ENCODE measurements at places on chromosomes 11 and 22. TPM values are rescaled to one million over a fixed set of nuclear protein-coding genes. Genes with fewer than 3 reads are reported as not detected.

The GRAMD1B gene
- 0.94 TPM for total RNA-seq

The ANO1 gene
- 0.43 TPM for total RNA-seq

The C11orf97 gene
- not detected for total RNA-seq

The RASD2 gene
- total RNA-seq, result under 0.01 TPM

The PTPN5 gene
- total RNA-seq, result not detected

The CCDC87 gene
- 0.26 TPM for total RNA-seq

The CHST1 gene
- 6.3 TPM for total RNA-seq

The C11orf86 gene
- total RNA-seq, result not detected

The INPPL1 gene
- 71.9 TPM for total RNA-seq

The TMEM126A gene
- 27.6 TPM for total RNA-seq

The DBX1 gene
- not detected for total RNA-seq

The SMC1B gene
- total RNA-seq, result not detected

The MB gene
- not detected for total RNA-seq

The MYOD1 gene
- 0.51 TPM for total RNA-seq

The RNF215 gene
- 17.5 TPM for total RNA-seq

The SCUBE1 gene
- total RNA-seq, result 0.09 TPM

The DTX4 gene
- total RNA-seq, result 10.0 TPM

The OR52A1 gene
- total RNA-seq, result not detected

The NXF1 gene
- 38.2 TPM for total RNA-seq

The DENND6B gene
- total RNA-seq, result 6.6 TPM

The HORMAD2 gene
- not detected for total RNA-seq

The FOLR3 gene
- not detected for total RNA-seq

The TRPM5 gene
- total RNA-seq, result 0.12 TPM

The EFCAB6 gene
- total RNA-seq, result 1.5 TPM

The TMPRSS4 gene
- total RNA-seq, result not detected

The MIAT gene
- 0.17 TPM for total RNA-seq

The CEP164 gene
- total RNA-seq, result 23.3 TPM

The MMP8 gene
- not detected for total RNA-seq

The FOSL1 gene
- 4.9 TPM for total RNA-seq

The TMEM41B gene
- total RNA-seq, result 42.4 TPM

The P2RX6 gene
- 4.1 TPM for total RNA-seq

The PIWIL4 gene
- total RNA-seq, result 0.82 TPM

The FOLR2 gene
- total RNA-seq, result not detected

The SEZ6L gene
- total RNA-seq, result not detected

The WNT7B gene
- total RNA-seq, result under 0.01 TPM

The BIRC3 gene
- 0.12 TPM for total RNA-seq
